ENCODE measurements at places on chromosomes 3 and 15.

GRCh38 chr3:170745211-170745718, 124.7 kb downstream of the RPL22L1 start:
- no peak for DNase-seq

DNA sequence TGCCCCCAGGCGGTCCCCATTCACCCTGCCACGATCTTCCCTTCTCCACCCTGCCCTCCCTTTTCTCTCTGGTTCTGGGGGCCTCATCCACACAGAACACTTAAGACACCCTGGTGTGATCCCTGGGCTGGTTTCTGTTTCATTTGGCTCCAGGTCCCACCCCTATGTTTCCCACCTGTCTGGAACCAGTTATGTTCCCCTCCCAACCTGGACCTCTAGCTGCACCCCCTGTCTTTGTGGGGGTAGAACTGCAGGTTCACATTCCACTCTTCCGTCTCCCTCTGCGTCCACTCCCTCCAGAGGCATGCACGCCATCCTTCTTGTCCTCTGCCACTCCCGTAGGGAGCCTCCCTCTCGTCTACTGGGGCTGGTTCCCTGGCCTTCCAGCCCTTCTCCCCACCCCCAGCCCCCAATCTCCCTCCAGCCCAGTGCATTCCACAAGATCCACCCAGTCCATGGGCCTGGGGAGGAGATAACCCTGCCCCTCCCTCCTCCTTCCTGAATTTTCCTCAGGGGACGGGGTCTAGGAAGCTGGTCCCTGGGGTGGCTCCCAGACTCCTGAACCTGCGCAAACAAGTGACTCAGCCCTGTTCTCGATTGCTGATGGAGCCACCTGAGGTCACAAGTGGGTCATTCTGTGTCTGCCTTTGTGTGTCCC, 73.8 kb downstream of the ABTB1 start:
- no peak for DNase-seq

- DNase-seq: no peak
Measured at GRCh38 chr15:75694241-75695182, 18.1 kb downstream of the CSPG4 start.

DNA sequence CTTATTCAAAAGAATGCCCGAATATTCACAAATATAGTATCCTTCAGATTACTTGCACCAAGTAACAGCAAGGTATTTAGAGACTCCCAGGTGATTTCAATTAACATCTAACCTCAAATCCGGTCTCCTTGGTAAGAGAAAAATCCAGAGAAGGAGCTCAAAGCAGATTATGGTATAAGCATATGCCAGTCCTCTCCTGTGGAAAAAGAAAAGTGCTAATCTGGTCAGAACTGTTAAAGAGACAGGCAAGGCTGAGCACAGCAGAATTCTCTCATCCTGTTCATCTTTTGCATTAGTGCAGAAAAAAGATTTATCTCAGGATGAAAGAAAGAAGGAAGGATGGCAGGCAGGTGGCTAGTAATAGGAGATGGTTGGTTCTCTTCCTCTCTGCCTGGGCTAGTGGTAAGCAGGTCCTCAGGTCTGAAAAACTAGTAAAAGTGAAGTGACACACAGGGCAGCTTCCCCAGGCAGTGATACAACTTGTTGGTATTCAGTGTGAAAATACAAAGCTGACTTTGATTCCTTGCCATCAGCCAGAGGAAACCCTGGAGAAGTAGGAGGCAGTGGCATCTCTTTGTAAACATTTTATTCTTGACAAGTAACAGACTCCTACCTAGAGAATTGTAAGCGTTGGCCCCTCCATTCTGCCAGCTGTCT, 14.2 kb downstream of the ATXN7 start:
- DNase-seq: no peak

- DNase-seq: no peak
Measured at GRCh38 chr15:93694033-93694432, 537.3 kb upstream of the MCTP2 start.

DNA sequence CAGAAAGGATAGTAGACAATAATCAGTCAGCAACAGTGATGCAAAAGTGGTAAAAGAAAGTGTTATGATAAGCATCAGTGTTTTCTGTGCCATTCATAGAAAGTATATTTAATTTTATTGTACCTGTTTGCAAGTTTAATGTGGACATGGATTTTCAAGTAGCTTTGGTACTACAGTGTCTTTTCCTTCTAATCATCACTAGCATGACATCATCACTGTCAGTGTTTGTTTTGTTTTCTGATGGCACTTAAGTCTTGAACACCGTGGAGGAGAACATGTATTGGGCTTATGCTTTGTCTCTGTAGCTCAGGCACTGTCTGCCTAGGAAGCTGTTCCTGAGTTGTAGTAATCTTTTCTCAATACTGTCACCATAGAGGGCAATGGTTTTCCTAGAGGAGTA, 41.9 kb downstream of the SETD5 start:
- DNase-seq: no peak

DNA sequence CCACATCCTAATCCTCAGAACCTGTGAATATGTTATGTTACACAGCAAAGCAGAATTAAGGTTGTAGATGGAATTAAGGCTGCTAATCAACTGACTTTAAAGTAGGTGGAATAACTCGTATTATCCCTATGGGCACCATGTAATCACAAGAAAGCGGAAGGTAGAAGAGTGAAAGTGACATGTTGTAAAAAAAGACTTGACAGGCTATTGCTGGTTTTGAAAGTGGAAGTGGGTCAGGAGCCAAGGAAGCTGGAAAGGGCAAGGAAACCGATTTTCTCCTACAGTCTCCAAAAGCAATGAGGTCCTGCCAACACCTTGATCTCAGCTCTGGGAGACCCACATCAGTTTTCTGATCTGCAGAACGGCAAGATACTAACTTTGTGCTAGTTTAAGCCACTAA, 6.6 kb downstream of the TP63 start:
- DNase-seq: no peak

- no peak for DNase-seq
Measured at GRCh38 chr3:103134023-103134724, 699.4 kb downstream of the ZPLD1 start.

- no peak for DNase-seq
Measured at GRCh38 chr3:125075738-125076137, 19.9 kb upstream of the HEG1 start.

- DNase-seq: no peak
Measured at GRCh38 chr3:141511361-141511760, 24.5 kb downstream of the RASA2 start.

- no peak for DNase-seq
Measured at GRCh38 chr15:70584838-70585706, 178.3 kb downstream of the UACA start.

DNA sequence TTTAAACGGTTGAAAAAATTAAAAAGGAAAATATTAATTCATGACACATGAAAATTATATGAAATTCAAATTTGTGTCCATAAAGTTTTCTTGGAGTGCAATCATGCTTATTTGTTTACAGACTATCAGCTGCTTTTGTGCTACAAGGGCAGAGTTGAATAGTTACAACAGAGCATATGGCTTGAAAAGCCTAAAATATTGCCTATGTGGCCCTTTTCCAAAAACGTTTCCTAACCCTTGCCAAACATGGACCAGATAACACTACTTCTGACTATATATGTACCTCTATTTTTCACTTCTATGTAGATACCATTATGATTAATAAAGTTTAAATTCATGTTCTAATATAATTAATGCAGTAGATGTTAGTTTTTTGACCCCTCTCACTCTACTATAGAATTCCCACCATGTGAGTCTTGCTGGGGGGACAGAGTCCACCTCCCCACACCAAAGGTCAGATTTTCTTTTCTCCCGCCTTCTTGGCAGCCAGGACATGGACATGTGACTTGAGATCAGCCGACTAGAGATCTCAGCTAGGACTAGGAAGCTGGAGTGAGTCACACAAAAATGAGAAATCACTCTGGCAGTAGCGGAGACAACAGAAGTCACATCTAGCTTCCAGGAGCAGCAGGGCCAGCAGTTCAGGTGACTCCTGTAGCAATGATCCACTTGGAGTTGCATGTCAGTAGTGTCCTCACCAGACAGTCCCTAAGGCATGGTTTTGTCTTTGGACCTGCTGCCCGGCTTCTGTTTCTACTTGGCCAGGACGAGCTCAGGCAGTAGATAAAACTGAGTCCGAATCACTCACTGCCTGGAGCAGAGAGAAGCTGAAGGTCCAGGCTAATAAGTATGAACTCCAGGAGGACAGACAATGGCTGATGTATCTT, 22.4 kb downstream of the CIAO2A start:
- no peak for DNase-seq

GRCh38 chr15:98824595-98824994, 176.3 kb downstream of the IGF1R start:
- no peak for DNase-seq

DNA sequence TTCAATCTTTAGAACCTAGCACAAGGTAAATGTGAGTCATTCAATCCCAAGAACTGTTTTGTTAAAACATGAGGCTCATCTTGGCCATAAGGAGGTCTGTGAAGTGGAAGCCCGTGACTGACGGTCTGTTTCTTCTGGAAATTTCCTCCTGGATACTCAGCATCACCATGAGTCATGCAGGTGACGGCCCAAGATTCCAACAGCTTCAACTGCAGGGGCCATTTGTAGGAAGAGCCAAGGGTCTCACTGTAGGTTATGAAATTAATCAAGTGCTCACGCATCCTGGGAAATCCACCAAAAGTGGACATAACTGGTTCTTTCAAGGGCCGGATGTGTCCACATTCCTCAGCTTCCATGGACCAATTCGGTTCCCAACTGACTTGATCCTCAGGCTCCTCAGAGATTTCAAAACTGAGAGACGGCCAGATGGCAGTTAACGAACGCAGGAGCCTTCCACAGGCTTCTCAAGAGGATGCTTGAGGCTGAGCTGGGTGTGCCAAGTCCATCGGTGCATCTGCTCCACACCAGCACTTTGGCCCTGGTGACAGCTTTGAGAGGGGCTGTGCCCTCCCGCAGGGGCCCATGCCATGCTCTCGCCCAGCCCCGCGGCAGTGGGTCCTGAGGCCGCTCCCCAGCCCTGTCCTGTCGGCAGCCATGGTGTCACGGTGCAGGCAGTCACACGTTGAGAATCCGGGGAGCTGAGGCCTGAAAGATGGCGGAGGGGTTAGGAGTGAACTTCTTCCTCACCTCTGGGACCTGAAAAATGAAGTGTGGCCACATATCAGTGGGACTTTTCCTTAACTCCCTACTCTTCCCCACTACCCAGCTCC, 8.5 kb downstream of the MAP6D1 start:
- no peak for DNase-seq

DNA sequence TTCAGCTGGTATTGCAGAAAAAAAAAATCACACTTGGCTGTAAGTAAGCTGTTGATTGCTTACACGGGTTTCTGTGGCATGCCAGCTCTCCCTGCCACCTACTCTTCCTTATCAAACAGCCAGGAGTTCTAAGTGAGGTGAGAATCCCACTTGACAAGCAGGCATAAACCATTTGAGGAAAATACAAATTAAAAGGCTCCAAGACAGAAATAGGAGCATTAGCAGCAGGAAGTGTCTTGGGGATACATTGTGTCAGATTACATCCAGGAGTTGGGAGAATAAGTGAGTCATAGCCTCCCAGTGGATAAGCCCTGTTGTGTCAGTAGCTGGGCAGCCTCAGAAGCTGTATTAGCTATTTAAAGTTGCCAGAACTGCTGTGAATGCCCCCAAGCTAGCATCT, 256.0 kb downstream of the CNTN4 start:
- DNase-seq: no peak

DNA sequence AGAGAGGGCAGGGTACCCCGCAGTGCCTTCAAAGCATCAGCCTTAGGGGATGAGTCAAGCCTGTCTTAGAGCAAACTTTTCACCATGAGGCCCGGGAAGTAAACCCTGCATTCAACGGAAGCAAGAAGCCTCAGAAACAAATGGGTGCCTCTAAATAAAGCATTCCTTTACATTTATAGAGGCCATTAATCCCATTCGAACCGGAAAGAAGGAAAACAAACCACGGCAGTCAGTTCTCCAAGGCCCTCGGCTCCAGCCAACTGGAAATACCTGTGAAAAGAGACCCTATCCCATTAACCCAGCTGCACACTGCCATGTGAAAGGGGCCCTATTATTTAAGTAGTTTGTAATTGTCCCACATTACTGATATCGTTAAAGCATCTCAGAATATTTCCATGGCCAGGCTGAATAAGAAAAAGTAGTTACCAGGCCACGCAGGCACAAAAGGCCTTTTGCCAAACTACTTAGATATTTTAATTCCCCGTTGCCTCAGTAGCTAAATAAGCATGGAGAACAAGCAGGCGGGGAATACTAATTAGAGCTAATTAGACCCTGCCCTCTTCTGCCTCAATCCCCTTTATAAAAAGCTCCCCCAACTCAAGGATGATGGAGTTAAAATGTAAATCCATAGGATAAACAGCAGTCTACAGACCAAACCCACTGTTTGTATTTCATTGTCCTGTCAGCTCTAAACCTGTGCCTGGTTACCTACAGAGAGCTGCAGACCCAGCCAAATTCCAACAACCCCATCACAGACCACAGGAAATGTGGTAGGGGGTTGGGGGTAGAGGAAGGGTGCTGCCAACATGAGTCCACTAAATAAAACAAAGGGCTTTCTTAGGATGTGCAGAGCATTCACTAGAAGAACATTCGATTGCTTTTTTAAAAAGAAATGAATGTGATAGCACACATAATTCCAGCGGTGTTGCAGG, 4.1 kb downstream of the ITGB5 start:
- DNase-seq: no peak

DNA sequence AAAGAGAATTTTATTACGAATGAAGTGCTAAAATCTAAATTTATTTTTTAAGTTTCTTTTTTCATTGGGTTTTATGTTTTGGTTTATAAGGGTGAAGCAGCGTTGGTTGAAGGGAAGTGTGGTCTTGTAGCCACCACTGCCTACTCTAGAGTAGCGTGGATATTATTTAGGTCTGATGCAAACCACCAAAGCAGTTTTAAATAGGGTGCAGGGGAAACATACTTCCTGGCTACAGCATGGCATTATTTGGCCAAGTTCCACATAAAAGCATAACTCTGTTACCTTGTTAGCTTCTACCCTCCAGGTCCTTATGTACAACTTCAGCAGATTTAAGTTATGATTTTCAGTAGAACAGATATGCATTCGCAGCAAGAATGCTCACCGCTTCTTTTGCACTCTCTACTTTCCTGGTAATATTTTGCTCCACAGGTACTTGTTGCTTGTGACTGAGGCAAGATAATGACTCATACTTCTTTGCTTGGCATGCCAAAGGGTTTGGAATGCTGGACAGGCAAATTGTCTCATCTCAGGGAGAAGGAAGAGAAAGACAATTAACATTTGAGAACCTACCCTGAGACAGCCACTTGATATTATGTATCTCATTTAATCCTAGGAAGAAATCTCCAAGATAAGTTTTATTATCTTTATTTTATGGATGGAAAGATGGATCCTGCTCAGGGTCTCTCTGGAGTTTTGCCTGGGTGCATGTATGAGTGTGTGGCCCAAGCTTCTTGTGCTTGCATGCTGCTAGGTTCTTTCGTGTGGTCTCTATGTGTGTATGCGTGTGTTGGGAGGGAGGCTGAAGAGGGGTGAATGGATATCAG, 5.4 kb downstream of the TGFBR2 start:
- no peak for DNase-seq

- DNase-seq: no peak
Measured at GRCh38 chr3:5634411-5634810, 446.9 kb downstream of the EDEM1 start.

DNA sequence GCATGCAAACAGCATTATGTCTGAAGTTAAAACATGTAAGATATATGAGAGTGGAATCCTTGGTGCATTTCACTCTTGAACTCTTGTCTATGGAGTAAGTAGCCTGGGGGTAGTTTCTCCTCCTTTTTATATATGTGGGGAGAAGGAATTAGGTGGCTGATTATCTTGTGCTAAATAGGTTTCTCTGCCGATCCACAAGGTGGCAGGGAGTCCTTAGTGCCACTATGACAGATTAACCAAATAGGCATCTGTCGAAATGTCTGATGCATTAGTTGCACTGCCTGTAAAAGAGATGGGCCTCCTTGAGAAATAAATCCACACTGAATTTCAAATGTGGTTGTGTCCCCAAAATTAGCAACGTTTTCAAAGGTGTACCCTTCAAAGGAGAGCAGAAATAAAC, 170.1 kb downstream of the CNTN4 start:
- no peak for DNase-seq

All from right lung (tissue), 10 donors.